ENCODE measurements at places on chromosomes 1 and 21.

- DNase-seq, result no peak
These were observed 1.3 kb downstream of the USP24 start for GRCh38 chr1:55213885-55214211.

DNA sequence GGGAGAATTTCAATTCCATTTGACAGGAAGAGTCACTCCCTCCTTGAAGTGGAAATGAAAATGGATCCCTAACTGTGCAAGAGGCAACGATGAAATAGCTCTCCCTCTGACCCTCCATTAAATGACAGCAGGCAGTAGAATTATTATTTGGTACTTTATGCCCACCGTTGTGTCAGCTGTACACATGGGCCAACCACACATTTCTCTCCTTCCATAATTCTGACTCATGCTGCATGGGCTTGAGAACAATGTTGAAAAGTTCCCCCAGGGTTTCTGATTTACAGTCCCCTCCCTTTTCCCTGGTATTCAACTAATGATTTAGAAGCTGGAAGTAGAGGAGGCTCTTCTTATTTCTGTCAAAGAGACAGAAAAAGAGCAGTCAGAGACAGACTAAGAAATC lies 103.5 kb downstream of the RGS7 start:
- peak; percentile 4 for DNase-seq

DNA sequence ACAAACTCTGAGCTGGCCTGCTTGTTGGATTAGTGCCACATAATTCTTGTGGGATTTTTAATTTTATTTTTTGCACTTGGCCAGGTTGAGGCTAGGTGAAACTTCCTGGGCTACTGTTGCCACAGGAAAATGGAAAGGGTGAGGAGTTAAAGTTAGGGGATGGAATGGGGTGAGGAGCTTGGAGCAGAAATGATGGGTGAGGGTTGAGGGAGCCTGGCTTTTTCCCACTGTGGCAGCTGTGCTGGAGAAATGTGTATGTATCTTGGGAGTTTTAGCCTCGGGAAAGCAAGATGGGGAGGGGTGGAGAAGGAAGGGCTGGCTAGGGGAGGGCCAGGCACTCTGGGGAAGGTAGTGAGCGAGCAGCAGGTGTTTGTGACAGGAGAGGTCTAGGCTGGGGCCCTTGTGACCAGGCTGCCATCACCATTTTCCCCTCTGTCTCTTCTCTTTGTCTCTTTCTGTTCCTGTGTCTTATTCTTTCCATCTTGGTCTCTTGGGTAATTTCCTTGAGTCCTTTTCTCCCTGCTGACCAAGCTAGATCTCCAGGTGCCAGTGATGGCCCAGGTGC lies 2.0 kb downstream of the ZNF687 start:
- no peak for DNase-seq

DNA sequence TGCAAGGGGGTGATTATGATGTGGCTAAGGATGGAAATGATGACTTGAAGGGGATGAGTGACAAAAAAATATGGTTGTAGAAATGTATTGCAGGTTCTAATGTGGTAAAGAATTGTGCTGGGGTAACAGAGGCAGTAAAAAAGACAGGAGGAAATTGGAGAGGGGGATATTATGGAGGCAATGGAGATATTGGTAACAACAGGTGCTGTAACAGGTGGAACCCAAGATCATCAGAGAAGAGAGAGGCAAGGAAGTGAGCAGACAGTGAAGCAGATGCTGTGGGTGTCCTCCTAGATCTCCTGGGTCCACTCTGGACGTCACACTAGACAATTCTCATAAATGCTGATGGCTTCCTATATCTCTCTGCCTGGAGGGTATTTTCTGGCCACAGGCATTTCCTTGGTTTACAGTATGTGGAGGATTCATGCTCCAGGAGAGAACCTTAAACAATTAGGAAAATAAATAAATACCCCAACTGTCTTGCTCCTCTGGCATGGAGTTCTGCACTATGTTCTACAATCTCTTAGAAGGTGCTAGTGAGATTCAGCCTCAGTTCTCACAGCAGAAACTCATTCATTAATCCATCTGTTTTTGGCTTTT lies 620.3 kb upstream of the PLXNA2 start:
- no peak for DNase-seq

GRCh38 chr1:181174861-181175260 lies 86.4 kb downstream of the IER5 start:
- DNase-seq, result no peak

- DNase-seq, result no peak
These were observed 34.6 kb downstream of the DPYD start for GRCh38 chr1:97886199-97886598.

DNA sequence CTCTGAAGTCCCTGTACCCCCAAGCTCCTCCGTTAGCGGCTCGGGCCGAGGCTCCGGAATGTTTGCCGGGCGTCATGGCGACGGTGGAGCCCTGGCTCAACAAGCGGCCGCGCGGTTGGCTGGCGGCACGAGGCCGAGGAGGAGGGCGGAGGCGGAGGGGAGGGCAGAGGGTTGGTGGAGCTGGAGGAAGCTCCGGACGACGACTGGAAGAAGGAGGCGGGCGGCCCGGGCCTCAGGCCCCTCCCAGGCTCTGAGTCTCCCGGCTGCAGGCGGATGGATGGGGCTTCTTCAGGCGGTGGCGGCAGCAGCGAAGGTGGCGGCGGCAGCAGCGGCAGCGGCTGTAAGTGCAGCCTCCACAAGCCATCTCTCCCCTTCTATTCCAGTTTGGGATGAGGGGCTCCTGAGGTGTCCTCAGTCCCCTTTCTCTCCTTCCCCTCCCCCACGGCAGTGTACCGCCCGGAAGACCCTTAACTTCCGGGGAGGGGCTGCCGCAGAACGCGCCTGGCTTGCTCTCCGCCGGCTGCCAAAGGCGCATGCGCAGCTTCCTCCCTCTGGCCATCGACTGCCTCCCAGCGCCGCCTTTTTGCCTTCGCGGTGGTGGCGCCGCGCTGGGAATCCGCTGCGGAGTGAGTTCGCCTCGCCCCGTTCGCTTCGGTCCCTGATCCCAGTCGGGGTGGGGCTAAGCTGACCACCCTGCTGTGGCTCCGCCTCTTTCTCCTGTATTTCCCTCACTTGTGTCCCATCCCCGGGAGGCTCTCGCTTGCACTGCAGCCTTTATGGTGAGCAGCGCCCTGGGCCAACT lies at the start of the genes DNAI4 and MIER1:
Gene DNAI4 (minus strand): TSS at position 101 of the 802 bp plus-strand sequence. CDS start 25 bp downstream, at position 76.
Gene MIER1 (plus strand): TSS at position 235 of the 802 bp plus-strand sequence. CDS start 39 bp downstream, at position 274.
- peak; percentile 99 for DNase-seq

GRCh38 chr1:44380666-44381177 lies 24.3 kb upstream of the RNF220 start:
- no peak for DNase-seq

DNA sequence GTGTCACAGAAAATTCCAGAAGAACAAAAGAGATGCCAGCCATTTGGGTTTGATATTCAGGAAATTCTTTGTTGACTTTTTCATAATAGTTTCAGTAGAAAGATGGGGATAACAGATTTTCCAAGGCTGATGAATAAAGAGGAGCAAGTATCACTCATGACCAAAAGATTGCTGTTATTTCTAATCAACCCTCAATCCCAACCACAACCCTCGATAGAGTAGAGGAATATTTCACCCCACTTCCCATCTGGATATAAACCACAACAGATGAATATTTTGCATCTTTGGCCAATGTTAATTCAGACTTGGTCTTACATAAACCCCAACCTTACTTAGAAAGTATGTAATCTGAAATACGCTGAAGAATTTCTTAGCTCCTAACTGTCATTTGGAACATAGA lies 232.4 kb downstream of the SEC16B start:
- no peak for DNase-seq

GRCh38 chr21:34796518-34797200 lies 127.9 kb downstream of the CLIC6 start:
- no peak for DNase-seq

DNA sequence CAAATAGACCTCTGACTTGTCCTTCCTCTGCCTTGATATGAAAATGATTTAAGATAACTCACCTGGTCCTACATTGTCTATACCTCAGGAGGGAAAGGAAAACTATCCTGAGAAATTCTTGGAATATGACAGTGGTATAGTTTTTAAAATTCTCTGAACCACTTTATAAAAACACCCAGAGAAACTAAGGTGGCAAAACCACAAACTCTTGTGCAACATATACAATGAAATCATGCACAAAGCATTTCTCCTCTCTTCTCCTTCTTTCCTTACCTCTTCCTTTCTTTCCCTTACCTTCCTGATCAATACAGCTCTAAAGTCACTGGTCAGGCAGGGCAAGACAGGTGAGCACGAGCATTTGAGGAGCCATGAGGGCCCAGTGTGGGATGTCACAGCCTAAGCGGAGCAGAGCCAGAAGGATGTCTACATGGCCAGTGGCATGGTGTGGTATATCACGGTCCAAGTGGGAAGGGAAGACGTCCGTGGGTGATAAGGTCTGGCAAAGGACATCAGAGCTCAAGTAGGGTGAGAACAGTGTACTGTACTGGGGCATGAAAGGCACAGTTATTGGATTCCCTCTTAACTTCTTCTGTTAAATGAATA lies 543.3 kb downstream of the DPYD start:
- DNase-seq, result no peak

- DNase-seq, result no peak
These were observed 51.7 kb upstream of the POU3F1 start for GRCh38 chr1:38098101-38098847.

DNA sequence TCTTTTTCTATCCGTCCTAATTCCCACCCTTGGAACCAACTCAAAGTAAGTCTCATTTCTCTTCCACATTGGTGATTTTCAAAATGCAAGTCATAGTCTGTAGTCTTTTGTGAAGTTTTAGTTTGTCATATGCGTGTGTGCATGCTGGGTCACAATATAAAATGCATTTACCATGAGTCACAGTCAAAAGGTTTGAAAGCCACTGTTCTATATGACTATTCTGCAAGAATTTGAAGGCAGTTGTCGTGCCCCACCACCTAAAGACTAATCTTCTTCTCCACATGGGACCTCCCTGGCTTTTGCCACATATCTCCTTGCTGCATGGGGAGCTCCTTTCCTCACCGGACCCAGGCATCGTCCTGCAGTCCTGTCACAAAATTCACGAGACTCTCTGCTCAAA lies 1.6 kb downstream of the STPG1 start:
- peak; percentile 81 for DNase-seq
